Cardiac muscle cell (in vitro differentiated cells and primary cell): ENCODE measurements at places on chromosomes 11 and 22. TPM values are rescaled to one million over a fixed set of nuclear protein-coding genes. Genes with fewer than 3 reads are reported as not detected.

GRCh38 chr11:34757026-34757451 lies 136.1 kb downstream of the EHF start:
- no peaks in the 10 kb centered on the region for H3K4me1 ChIP-seq
- no peak overlapping the region for H3K4me3 ChIP-seq
- no peak overlapping the region for H3K27ac ChIP-seq
- H3K36me3 ChIP-seq = no peaks in the 10 kb centered on the region
- no peak for DNase-seq

- no peaks in the 10 kb centered on the region for H3K27me3 ChIP-seq
- H3K4me1 ChIP-seq = no peaks in the 10 kb centered on the region
- no peak overlapping the region for H3K27ac ChIP-seq
- no peak overlapping the region for H3K4me3 ChIP-seq
- no peak for DNase-seq
Measured at GRCh38 chr11:37942081-37942480, 1344.0 kb upstream of the RAG2 start.

DNA sequence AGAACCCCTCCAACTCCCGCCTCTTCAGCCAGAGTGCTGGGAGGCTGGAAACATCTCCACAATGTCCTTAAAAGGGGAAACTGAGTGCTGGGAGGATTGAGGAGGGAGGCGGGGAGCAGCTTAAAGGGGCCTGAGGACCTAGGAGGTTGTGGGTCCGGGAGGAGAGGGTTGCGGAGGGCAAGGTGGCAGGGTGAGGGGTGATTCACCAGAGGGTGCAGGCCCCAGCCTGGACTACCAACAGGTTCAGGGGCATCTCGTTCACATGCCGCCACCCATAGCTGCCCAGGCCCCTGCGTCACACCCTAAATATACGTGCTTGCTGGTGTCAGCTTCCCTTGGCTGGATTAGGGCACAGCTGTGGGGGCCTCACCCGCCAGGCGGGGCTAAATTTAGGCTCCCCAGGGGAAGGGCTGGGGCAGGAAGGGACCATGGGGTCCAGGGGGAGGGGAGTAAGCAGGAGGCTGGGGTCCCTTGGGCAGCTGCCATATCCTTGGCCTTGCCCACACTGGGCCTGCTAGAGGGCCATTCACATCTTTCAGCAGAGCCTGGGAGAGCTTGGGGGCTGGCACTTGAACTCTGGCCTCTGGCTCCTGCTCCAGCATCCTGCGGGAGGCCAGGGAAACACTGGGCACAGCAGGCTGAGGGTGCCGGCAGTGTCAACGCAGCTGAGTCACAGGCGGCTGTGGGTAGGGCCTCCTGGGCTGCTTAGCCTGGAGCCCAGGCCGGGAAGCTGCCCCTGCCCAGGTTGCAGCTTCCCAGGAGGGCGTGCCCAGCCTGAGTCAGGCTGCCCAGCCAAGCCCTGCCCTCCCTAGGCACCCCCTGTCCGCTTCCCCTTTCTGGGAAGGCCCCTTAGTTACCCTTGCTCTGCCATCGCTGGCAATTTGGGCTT lies 1.3 kb downstream of the EHBP1L1 start:
- no peak for DNase-seq
- no peaks in the 10 kb centered on the region for H3K36me3 ChIP-seq
- H3K27ac ChIP-seq = no peak overlapping the region
- peaks cover 15% of the 10 kb centered on the region for H3K4me1 ChIP-seq
- no peak overlapping the region for H3K4me3 ChIP-seq

DNA sequence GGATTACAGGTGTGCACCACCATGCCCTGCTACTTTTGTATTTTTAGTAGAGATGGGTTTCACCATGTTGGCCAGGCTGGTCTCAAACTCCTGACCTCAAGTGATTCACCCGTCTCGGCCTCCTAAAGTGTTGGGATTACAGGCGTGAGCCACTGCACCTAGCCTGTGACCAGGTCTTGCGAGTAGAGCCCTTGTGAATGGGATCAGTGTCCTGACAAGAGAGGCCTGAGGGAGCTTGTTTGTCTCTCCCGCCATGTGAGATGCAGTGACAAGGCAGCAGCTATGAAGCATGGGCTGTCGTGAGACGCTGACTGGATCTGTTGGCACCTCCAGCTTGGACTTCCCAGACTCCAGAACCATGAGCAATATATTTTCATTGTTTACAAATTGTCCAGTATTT lies 69.3 kb downstream of the LRRC32 start:
- H3K27ac ChIP-seq = peak overlapping the region; percentile 49
- peaks cover 32% of the 10 kb centered on the region for H3K4me1 ChIP-seq
- no peak overlapping the region for H3K4me3 ChIP-seq
- no peak for DNase-seq

DNA sequence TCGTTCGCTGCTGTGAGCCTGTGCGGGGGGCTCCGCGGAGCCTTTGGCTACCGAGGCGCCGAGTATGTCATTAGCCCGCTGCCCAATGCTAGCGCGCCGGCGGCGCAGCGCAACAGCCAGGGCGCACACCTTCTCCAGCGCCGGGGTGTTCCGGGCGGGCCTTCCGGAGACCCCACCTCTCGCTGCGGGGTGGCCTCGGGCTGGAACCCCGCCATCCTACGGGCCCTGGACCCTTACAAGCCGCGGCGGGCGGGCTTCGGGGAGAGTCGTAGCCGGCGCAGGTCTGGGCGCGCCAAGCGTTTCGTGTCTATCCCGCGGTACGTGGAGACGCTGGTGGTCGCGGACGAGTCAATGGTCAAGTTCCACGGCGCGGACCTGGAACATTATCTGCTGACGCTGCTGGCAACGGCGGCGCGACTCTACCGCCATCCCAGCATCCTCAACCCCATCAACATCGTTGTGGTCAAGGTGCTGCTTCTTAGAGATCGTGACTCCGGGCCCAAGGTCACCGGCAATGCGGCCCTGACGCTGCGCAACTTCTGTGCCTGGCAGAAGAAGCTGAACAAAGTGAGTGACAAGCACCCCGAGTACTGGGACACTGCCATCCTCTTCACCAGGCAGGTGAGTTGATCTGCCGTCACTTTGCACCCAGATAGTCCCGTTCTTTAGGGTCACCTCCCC lies 1.0 kb downstream of the ADAMTS15 start:
- peak; percentile 28 for DNase-seq
- H3K27me3 ChIP-seq = no peaks in the 10 kb centered on the region
- peaks cover 19% of the 10 kb centered on the region for H3K4me1 ChIP-seq
- H3K36me3 ChIP-seq = no peaks in the 10 kb centered on the region
- H3K4me3 ChIP-seq = peak overlapping the region; percentile 59
- H3K27ac ChIP-seq = peak overlapping the region; percentile 70

Gene TNNT3
- total RNA-seq = 2.5 and 2.7 TPM in 2 replicates

DNA sequence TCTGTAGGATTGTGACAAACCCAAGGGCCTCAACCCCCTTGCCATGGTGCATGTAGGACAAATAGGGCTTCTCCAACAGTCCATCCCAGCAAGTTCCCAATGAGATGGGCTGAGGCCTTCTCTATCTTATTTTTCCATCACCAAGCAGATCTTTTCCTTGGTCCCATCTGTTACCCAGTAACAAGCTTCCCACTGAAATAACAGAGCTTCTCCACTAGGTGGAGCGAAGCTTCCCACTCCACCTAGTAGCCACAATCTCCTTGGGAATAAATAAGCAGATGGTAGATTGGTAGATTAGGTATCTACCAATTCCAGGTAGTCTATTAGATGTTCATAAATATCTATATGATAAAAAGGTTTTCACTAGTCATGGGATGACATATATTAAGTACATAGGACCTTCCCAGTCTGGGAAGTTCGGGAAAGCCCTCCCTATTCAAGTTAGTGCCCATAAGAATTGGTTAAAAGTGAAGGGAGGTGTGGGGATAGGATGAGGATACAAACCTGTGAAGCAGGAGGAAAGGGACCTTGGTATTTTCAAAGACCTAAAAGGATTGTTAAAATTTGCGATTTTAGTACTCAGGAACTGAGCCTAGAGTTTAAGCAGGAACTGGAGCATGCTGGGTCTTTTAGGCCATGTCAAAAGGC lies 5.9 kb upstream of the OR52L1 start:
- no peaks in the 10 kb centered on the region for H3K4me1 ChIP-seq
- H3K36me3 ChIP-seq = no peaks in the 10 kb centered on the region
- H3K27ac ChIP-seq = no peak overlapping the region
- no peak overlapping the region for H3K4me3 ChIP-seq

DNA sequence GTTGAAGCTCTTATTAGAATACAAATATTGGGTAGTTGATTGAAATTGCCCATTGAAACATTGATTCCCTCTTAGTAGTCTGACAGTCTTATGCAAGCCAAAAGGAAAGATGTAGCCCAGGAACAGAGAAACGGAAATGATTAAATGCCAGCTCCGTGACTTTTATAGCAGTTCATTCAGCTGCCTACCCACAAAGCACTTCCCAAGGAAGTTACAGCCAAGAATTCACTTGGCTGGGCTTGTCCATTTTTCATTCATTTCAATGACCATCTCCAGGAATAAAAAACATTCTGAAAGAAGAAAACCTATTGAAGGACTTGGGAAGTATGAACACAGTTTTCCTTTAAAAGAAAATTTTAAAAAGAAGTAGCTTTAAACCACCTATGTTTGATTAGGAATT lies 62.0 kb downstream of the NCAM1 start:
- no peak overlapping the region for H3K4me3 ChIP-seq
- no peaks in the 10 kb centered on the region for H3K36me3 ChIP-seq
- H3K27me3 ChIP-seq = no peaks in the 10 kb centered on the region
- DNase-seq = peak; percentile 29

DNA sequence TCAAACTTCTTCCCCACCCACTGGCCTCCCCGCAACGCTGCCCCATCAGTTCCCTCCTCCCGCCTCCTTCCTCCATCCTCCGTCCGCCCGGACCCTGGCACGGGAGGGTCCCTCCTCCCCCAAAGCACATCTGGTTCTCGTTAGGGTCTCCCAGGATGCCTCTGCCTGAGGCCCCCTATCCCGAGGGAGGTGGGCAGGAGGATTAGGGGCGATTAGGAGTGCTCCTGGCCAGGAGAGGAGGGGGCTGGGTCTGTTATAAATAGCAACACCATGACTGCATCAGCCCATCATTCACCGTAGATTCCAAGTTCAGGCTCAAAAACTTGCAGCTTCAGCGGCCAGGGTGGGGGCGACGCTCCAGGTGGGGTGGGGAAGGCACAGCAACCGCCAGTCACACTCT lies 10.4 kb downstream of the MYRF start:
- peaks cover 24% of the 10 kb centered on the region for H3K4me1 ChIP-seq
- H3K36me3 ChIP-seq = no peaks in the 10 kb centered on the region
- no peaks in the 10 kb centered on the region for H3K27me3 ChIP-seq
- DNase-seq = peak; percentile 47
- no peak overlapping the region for H3K4me3 ChIP-seq

DNA sequence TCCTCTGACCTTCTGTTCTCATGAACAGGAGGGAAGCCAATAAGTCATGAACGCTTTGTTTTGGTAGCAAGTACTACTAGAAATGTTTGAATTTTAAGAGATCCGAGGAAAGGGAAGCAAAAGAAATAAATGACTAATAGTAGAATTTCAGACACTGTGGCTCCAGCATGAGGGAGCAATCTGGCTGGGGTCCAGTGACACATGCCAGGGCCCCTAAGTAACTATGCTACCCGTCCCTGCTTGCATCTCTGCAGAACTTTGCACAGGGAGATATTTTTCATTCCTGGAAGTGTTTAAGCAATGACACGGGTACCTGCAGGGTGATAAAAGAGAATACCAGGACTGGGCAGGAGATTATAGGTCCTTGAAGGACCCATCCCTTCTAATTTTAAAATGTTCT lies 7.3 kb upstream of the ADAMTS8 start:
- no peak overlapping the region for H3K4me3 ChIP-seq
- H3K4me1 ChIP-seq = peaks cover 5% of the 10 kb centered on the region
- peaks cover 1% of the 10 kb centered on the region for H3K27me3 ChIP-seq
- no peak overlapping the region for H3K27ac ChIP-seq
- no peak for DNase-seq
- H3K36me3 ChIP-seq = no peaks in the 10 kb centered on the region

Gene TSSK2
- not detected in 2 replicates for total RNA-seq
